ENCODE measurements at places on chromosomes 16 and 17.
A peak's percentile ranks its signal among the peaks of the same experiment; 100 is the strongest.

- DNase-seq, result no peak
Observed at GRCh38 chr16:28192806-28193529, 18.8 kb downstream of the XPO6 start.

DNA sequence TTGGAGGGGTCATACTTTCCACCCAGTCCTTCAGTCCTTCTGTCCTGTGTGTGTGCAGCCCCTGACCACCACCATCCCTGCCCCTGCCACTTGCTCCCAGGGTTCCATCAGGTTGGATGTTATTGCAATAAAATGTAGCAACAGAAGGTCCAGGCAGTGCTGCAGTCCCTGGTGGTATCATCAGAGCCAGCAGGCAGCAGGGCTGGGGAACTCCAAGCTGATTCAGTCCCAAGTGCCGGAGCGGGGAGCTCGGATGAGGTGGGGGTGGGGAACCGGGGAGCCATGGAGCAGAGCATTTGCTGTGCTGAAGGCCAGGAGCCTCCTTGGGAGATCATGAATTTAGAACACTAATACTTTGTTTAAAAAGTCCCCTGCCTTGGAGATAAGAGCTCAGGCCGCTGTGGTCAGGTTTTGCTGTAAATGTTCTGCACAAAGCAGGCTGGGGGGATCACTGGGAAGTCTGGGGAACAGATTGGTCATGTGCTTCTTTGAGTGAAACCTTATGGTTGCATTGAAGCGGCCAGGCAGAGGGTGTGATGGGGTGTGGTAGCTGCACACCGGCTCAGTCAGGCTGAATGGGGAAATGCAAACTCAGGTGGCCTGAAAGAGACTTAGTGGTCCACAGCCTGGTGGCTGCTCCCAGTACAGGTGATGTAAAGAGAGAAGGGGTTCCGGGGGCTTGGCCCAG lies 225.9 kb downstream of the SEC14L1 start:
- DNase-seq, result no peak

- DNase-seq, result no peak
Observed at GRCh38 chr17:72635034-72635635, 457.4 kb downstream of the SLC39A11 start.

- DNase-seq, result no peak
Observed at GRCh38 chr16:57688487-57688986, 6.1 kb upstream of the DRC7 start.

GRCh38 chr16:17227278-17227677 lies 243.5 kb downstream of the XYLT1 start:
- no peak for DNase-seq

DNA sequence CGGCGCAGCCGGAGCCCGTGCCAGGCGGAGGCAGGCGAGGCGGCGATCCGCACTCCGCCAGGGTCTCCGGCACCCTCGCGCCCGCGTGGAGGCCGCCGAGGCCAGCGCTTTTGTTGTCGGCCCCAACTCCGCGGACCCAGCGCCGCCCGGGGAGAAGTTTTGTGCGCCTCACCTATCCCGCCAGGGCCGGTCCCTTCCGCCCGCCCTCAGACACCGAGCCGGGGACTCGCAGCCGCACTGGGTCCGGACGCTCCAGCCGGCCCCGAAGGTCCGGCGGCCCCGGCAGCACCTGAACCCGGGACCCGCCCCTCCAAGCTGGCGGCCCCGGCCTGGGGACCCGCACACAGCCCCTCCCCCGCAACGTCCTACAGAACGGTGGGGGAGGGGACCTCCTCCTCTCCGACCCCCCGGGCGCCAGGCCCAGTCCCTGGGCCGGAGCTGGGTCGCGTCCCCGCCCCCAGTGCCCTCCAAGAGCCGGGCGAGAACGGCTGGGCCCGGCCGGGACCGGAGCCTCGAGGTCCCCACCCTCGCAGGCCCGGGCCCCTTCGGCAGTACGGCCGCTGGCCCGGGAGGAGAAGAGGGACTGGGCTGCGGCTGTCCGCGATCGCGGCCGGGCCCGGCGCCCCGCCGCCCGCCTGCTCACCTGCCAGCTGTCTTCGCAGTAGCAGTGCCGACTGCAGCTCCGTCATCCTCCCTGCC lies 698 bp downstream of the UBE2G1 start:
- DNase-seq, result peak; percentile 15

- DNase-seq, result no peak
Observed at GRCh38 chr17:18246880-18247612, 11.5 kb downstream of the FLII start.

- no peak for DNase-seq
Observed at GRCh38 chr17:77716289-77716926, 242.1 kb upstream of the TNRC6C start.

DNA sequence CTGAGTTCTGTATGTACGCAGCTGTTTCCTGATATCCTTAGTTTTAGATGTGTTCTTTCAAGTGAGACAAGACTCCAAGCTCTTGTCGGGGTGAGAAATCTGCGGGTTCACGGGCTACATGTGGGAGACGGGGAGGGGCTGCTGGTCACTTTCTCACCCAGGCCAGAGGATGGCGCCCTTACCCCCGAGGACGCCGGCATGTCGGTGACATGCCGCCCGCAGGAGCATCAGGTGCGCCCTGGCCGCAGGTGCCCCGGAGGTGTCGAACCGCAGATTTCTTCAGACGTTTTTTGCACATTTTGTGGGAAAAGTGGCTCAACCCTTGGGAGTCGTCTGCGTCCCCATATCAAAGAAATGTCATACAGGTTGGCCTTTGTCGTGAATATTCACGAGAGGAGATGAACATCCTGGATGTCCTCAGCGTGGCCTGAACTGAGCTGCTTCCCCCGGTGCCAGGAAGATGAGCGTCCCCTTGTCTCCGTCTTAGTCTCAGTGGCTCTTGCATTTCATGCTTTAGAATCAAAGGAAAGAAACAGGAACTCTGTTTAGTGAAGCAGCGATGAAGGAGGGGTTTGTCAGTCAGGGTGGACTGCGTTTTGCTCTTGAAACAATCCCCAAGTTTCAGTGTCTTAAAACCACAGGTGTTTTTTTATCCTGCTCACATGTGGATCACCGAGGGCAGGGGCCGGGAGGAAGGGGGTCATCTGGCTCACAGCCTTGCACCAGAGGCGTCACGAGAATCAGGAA lies 75.4 kb upstream of the ZNF750 start:
- no peak for DNase-seq

DNA sequence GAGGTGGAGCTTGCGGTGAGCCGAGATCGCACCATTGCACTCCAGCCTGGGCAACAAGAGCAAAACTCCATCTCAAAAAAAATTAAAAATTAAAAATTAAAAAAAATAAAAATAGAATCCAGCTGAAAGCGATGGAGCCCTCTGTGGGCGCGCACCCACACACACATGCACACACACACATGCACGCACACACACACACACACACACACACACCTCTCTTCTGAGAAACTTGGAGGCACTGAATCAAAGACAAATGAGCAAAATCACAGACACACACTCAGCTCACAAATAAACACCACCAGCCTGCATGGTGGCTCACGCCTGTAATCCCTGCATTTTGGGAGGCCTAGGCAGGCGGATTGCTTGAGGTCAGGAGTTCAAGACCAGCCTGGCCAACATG lies 9.6 kb upstream of the FADS6 start:
- no peak for DNase-seq

DNA sequence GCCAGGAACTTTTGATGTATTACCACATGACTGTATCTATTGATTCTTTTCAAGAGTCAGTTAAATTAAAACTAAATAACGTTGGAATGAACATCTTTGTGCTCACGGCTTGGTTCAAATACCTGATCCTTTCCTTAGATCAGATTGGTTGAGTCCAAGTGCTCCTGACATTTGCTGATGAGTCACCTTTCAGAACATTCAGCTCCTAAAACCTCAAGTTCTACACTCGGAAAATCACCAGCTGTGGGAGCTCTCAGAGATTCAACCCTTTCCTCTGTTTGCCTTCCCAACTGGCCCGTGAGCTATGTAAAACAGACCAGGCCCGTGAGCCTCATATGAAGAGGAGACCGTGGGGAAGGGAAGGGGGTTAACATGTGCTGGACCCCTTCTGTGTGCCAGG lies 68.1 kb downstream of the RTN4RL1 start:
- no peak for DNase-seq

DNA sequence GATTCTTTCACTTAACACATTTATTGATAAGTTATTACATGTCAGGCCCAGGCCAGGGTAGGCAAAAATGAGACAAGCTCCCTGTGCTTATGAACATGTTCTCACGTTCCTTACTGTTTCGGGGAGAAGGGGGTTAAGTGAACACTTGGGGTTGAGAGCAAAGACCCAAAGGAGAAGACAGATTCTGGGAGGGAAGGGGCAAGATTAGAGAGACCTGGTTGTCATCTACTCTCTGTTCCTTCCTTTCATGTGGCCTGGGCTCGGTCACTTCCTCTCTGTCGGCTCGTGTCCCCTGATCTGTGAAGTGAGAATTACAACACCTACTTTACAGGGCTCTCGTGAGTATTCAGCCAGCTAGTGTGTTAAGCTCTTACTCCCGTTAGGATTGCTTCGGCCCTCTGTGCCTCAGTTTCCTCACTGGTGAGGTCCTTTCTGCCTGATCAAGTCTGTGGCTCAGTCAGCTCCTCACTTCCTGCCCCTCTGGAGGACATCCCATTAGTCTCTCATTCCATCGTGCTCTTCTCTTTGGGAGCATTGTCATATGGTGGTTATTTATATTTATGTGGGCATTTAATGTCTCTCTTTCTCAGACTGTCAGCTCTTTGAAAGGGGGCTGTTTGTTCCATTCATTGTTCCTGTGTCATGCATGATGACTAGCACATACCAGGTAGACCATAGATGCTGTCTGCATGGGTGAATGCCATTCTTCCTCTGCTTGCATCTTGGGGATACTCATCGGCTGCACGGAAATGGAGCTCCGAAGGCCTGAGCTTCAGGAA lies 38.9 kb downstream of the PLCG2 start:
- DNase-seq, result no peak

DNA sequence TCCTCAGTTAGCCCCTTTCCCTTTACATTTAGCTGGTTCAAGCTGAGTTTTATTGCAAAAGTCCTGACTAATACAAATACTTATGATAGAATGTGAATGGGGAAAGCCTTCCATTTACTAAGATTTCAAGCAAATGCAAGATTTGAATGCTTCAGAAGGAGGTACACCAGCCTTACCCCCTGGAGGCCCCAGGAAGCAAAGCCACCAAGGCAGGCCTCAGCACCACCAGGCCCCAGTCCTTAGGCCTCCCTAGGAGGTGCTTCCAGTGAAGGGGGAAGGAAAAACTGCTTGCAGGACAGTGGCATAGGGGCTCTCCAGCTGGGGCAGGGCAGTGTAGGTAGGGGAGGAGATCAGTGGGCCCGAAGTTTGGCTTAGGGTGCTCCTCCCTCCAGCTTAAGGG lies 7.3 kb upstream of the PRPSAP2 start:
- no peak for DNase-seq

DNA sequence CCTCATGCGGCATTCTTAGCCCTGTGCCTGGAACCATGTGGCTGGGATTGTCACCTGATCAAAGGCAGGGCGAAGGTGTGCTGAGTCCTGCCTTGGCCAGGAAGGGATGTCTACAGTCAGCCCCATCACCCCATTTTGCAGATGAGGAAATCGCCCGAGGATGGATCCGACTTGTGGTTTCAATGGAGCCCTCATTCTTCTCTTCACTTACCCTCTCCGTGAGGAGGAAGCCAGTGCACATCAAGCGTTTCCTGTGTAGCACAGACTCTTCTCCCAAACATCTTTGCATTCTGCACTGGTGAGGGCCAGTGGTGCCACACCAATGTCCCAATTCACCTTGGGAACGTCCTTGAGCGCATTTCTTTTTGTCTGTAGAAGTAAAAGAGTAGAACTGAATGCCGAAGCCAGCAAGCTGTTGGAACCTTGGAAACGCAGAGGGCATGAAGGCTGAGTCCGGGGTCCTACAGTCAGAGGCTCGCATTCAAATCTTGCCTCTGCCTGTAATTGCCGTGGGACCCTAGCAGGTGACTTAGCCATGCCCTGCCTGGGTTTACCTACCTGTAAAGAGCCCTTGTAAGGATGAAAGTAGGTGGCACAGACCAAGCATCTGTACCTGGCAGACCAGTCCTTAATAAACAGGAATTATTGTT lies 85.4 kb downstream of the IRF8 start:
- no peak for DNase-seq

GRCh38 chr17:57158325-57158724 lies 73.3 kb downstream of the AKAP1 start:
- no peak for DNase-seq

GRCh38 chr17:57708410-57708809 lies 36.7 kb downstream of the CCDC182 start:
- DNase-seq, result no peak

DNA sequence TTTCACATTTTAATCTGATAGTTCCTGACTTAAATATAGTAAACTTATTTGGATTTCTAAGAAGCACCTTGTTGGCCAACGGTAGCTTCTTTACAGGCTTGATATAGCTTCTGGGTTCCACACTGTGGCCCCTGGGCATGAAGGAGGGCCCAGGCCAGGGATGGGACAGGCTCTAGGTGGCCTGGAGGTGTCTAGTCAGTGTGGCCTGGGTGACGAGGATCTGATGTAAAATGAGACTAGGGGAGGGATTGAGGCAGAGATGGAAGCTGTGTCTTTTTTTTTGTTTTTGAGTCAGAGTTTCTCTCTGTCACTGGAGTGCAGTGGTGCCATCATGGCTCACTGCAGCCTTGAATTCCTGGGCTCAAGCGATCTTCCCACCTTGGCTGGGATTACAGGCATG lies 187.0 kb downstream of the PRKCB start:
- DNase-seq, result no peak
